EH (cell line): ENCODE measurements at places on chromosomes 2 and 18.

DNA sequence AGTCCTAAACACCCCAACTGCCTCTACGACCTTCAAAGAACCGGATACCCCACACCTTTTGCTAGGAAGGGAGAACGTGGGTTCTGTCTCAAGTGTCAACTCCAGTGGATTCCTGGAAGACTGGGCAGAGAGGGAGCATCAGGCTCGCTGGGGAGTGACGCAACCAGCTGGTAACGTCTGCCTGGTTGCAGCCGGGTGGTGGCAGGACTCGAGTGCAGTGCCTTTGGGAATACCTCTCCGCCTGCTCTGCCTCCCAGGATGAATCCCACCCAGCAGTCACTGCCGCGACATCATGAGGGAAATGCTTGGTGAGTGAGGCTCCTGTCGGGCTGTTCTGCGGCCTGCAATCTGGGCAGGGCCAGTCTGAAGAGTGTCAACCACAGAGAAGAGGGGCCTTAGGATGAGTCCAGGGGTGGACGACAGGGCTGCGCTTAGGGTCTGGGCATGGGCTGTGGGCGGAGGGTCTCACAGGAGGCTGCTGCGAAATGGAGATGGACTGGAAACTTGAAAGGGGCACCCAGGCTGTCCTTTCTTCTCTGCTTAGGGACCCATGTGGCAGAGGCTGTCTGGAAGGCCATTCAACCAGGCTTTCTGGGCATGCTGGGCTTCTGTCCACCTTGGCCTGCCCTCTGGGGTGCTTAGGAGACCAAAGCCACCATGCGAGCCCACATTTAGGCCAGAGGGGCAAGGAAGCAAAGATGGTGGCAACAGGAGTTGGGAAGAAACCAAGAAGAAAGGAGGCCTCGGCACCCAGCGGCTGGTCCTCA is 12.9 kb downstream of the GPR17 start:
- no peak for DNase-seq

- DNase-seq: no peak
Observed at GRCh38 chr2:165562233-165562632, 92.7 kb downstream of the CSRNP3 start.

GRCh38 chr2:8168022-8168717 is 513.7 kb upstream of the ID2 start:
- DNase-seq: no peak

GRCh38 chr18:59446012-59446411 is 86.9 kb upstream of the LMAN1 start:
- peak; percentile 54 for DNase-seq

DNA sequence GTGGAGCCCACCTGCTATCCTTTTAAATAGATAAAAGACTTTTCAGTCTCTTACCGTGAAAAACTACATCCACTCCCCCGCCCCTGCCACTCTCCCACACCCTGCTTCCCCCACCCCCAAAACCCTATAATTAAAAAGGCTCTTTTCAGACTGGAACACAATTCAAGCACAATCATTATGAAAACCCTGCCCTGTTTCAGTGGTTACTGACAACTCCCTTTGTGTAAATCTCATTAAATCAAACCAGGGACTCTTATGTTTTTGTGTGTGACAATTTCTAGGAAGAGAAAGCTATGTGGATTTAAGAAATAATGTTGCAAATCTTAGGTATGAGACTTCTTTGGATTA is 21.0 kb upstream of the ZNF532 start:
- no peak for DNase-seq

DNA sequence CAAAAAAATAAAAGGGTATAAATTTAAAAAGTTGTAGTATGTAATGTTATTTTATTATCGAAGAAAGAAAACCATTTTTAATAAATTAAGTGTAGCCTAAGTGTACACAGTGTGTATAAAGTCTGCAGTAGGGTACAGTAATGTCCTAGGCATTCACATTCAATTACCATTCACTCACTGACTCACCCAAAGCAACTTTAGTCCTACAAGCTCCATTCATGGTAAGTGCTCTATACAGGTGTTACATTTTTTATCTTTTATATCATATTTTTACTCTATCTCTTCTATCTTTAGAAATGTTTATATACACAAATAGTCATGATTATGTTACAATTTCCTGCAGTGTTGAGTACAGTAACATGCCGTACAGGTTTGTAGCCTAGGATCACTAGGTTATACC is 59.5 kb downstream of the RABL2A start:
- peak; percentile 12 for DNase-seq

DNA sequence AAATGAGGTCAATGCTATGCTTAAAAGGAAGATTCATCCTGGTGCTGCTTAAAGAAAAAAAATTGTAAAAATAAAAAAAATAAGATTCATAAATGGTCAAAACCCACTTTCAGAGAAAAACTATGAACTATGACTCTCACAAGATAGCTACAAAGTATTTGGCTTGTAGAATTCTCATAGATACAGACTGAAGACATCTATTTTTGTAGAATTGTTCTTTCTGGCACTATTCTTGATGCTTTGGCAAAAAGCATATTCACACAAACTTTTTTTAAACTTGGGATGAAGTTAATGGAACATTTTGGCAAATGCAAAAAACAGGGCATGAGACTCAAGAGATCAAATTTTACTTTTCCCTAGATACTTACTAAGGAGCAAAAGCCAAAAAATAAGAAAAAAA is 12.5 kb upstream of the ANKRD29 start:
- no peak for DNase-seq
